Vagina (tissue), 2 donors: ENCODE measurements at places on chromosomes 6 and 20. TPM values are rescaled to one million over a fixed set of nuclear protein-coding genes. Genes with fewer than 3 reads are reported as not detected.

DNA sequence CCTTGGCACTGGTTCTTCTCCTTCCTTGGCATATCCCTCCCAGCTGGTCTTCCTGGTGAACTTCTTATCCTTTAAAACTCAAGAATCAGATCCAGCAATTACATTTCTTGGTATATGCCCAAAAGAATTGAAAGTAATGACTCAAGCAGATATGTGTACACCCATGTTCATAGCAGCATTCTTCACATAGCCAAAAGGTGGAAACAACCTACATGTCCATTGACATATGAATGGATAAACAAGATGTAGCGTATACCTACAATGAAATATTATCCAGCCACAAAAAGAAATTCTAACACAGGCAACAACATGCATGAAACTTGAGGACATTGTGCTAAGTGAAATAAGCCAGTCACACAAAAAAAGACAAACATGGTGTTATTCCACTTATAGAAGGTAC, 103.7 kb upstream of the NT5E start:
- H3K27ac ChIP-seq: no peak overlapping the region
- no peak overlapping the region for H3K4me3 ChIP-seq
- no peaks in the 10 kb centered on the region for H3K36me3 ChIP-seq
- H3K4me1 ChIP-seq: no peaks in the 10 kb centered on the region
- DNase-seq: no peak

Gene TRIM10
- total RNA-seq: not detected

Gene RIPPLY2
- not detected for total RNA-seq

Gene PRSS35
- total RNA-seq: not detected

DNA sequence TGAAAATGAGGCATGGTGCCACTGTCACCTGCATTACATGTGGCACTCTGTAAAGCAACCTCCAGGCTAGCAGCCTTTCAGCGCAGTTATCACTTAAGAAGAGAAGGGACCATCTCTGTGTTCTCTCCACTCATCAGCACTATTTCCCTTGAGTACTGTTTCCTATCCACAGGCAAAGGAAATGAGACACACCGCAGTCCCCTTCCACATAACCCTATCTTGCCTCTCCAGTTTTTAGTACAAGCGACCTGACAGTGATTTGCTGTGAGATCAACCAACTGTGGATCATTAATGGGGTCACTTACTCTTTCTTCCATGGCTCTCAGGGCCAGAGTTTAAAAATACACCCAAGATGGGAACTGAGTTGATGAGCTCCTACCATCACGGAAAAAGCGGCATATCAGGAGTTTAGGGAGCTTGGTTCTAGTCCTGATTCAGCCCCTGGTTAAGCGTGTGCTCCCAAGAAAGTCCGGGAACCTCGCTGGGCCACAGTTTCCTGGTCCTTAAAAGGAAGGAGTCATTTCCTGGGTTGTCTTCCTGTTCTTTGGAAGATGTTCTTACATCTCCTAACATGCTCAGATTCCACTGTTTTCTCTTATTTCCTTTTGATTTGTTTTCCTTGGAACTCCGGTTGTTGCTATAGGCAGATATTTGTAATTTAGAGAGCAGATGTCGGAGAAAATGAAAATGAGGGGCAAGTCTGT, 27.3 kb downstream of the PRDM1 start:
- H3K27me3 ChIP-seq: no peaks in the 10 kb centered on the region
- H3K4me3 ChIP-seq: no peak overlapping the region
- no peak overlapping the region for H3K27ac ChIP-seq
- peaks cover 12% of the 10 kb centered on the region for H3K4me1 ChIP-seq
- no peak for DNase-seq

- H3K4me1 ChIP-seq: peaks cover 14% of the 10 kb centered on the region
- no peaks in the 10 kb centered on the region for H3K36me3 ChIP-seq
- H3K4me3 ChIP-seq: no peak overlapping the region
- no peaks in the 10 kb centered on the region for H3K27me3 ChIP-seq
Observed at GRCh38 chr6:14442242-14442641, 324.7 kb downstream of the CD83 start.
